ENCODE measurements at places on chromosomes 16 and 17.

- no peak for DNase-seq
These were observed 15.3 kb downstream of the SGCA start for GRCh38 chr17:50181144-50181543.

GRCh38 chr17:81509207-81509971, 3.2 kb downstream of the ACTG1 start:
- DNase-seq: peak; percentile 31

DNA sequence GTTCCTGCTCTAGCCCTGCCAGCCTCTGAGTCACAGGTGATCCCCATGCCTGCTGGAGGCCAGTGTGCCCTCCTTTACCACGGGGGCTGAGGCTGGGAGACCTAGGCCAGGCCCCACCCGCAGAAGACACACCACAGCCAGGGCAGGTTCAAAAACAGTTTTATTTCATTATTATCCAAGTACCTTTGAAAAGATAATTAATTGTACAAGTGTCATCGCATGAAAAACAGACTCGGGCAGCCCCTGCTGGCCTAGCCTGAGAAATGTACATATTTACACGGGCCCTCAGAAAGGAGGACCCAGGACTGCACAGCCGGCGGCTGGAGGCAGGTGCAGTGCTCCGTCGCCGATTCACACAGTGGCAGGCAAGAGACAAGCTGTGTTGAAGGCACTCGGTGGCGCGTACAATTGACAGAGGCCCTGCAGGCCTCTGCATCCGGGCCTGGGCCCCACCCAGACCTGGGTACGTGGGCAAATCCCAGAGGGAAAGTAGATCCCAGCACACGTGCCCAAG, 4.4 kb downstream of the PDIA2 start:
- DNase-seq: no peak

GRCh38 chr17:60153606-60154390, 4.0 kb downstream of the CA4 start:
- peak; percentile 24 for DNase-seq

DNA sequence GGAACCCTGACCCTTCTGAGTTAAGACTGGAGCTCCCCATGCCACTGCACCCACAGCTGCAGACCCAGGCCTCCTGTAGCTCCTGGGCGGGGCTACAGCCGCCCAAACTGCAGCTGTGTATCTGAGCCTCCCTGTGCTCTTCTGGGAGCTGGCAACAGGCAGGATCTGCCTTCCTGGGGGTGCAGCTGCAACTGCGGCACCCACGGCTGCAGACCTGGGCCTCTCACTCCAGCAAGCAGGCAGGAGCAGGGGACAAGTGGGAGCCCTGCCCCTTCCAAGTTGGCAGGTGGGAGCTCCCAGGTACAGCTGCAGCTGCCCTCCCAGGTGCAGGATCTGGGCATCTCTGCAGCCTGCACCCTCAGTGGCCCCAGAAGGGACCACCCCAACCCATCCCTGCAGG, 41.5 kb downstream of the SPACA3 start:
- no peak for DNase-seq

DNA sequence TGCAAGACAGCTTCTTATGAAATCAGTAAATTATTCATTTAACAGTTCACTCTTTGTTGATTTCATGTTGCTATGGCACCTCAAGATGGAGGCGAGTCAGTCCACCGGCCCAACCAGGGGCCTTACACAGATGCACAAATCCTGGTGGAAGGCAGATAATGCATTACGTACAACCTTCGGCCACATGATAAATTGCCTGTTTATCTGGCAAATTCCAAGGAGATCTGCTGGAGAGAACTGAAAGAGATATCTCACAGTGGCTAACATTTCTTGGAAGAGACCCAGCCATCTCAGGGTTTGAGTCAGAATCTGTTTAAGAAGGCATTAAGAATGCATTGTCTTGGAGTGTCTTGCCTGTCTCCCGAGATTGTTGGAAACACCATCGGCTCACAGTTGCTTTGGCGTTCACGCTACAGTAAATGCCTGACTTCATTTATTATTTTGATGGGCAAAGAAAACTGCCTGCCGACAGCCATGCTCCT, 225.6 kb downstream of the MSI2 start:
- no peak for DNase-seq

DNA sequence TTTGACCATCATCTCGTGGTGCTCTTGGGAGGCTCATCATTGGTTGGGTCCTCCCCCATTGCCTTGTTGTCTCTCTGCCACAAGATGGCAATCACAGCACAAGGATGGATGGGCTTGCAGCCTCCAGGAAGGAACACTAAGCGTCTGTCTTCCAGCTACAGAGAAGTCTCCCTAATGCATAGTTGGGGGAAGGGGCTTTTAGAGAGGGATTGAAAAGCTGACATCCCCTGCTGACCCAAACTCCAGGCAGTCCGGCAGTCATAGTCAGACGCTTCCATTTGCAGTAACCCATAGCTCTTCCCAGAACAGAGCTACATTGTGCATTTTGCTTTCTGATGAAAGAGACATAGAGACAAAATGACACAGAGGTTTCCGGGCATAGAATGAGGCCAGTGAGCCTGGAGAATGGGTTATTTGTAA, 111.4 kb downstream of the UTP18 start:
- peak; percentile 91 for DNase-seq

DNA sequence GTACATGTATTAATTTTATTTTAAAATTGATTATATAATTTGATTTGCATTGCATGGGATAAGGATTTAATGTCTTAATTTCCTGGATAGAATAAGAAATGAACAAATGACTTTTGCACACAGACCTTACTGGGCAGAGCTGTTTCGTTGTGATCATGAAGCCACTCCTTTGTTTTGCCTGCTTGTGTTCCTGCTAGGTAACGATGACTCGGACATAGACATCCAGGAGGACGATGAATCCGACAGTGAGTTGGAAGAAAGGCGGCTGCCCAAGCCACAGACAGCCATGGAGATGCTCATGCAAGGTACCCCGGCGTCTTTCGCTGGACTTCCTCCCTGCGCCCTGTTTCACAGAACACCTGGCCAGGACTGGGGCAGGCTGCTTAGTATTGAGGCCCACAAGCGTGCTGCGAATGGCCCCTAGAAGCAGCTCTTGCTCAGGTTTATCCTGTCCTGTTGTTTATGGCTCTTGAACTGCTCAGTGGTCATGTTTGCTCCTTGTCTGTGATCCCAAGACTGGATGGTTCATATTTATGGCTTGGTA, 29.6 kb downstream of the CLUAP1 start:
- no peak for DNase-seq

- DNase-seq: peak; percentile 86
These were observed 43.2 kb downstream of the RAI1 start for GRCh38 chr17:17724307-17725010.

GRCh38 chr17:72529386-72529785, 408.6 kb downstream of the SOX9 start:
- no peak for DNase-seq

DNA sequence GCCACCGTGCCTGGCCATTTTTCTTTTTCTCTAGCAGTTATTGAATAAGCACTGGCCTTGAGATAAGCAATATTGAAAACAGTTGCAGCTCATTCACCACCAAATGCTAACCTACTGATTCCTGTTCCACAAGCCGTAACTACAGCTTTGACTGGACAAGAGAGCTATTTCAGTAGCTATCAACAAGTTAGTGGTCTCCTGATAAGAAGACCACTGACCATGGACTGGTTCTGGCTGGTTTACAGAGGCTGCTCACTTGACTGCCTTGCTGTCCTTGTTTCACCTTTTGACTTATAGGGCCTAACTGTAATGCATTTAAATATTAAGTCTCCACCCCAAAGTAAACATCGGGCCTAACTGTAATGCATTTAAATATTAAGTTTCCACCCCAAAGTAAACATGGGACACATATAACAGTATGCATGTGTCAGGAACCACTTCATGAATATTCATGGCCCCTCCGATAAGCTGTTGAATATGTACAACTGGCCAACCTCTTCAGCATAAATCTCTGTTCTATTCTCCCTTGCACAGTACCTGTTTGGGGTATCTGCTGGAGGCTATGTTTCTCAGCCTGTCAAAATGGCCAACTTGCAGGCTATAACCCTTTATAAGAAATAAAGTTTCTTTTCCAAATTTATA, 94.1 kb downstream of the USP32 start:
- DNase-seq: no peak

DNA sequence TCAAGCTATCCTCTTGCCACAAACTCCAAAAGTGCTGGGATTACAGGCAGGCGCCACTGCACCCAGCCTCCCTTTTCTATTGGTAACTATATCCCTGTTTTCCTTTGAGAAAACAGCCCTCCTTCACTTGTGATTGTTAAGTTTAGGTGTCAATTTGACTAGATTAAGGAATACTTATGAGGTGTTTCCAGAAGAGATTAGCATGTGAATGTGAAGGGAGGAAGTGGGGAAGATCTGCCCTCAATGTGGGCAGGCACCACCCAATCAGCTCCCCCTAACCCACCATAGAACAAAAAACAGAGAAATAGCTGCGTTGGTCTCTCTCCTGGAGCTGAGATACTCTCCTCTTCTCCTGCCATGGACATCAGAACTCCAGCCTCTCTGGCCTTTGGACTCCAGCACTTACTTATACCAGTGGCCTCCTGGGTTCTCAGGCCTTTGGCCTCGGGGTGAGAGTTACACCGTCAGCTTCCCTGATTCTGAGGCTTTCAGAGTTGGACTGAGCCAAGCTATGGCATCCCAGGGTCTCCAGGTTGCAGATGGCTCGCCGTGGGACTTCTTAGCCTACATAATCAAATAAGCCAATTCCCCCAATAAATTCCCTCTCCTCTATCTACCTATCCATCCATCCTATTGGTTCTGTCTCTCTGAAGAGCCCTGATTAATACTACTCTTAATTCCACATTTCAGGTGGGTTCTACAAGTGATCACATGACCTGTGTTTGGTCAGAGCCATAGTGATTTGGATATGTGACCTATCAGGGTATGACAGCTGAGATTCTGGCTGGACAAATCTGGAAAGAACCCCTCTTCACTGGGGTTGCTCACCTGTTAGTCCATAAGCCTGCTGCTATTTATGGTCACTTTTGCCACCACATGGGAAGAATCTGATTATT, 12.0 kb upstream of the STAT3 start:
- peak; percentile 49 for DNase-seq

GRCh38 chr16:80210787-80211186, 330.0 kb upstream of the DYNLRB2 start:
- no peak for DNase-seq

GRCh38 chr16:61014869-61015268, 1021.4 kb downstream of the CDH8 start:
- peak; percentile 57 for DNase-seq

DNA sequence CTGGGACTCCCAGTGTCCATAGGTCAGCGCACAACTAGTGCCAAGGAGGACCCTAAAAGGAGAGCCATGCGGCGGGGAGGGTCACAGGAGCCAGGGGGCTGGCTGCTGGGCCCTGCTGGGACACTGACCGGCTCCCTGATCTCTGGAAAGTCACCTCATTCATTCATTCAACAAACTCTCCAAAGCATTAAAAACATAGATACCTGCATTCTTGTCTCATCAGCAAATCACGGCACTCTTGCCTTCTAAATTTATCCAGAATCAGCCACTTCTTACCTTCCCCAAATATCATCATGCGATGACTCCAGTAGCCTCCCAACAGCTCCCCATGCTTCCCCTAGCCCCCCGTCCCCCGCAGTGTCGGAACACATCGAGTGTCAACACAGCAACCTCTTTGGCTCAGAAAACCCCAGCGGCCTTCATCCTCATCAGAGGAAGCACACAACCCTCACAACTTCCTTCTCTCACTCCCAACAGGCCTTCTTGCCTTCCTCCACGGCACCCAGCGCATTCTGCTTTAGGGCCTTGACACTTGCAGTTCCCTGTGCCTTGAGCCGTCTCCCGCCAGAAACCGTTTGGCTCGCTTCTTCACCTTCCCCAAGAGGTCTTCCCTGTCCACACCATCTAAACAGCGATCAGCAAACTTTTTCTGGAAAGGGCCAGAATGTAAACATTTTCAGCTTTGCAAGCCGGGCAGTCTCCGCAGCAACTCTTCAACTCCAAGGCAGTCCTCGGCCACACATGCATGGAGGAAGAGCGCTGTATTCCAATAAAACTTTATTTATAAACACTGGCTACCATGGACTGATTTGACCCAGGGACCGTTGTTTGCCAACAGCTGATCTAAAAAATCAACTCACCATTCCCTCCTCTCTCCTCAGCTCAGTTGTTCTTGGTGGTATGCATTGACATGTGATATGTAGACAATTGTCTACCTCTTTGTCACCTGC, 119.5 kb upstream of the TNRC6C start:
- DNase-seq: no peak

- DNase-seq: no peak
These were observed 17.5 kb downstream of the SBK1 start for GRCh38 chr16:28309811-28310311.

GRCh38 chr17:8939496-8940334, 25.8 kb downstream of the PIK3R5 start:
- peak; percentile 42 for DNase-seq

GRCh38 chr16:85720302-85720637, 30.6 kb downstream of the C16orf74 start:
- no peak for DNase-seq

DNA sequence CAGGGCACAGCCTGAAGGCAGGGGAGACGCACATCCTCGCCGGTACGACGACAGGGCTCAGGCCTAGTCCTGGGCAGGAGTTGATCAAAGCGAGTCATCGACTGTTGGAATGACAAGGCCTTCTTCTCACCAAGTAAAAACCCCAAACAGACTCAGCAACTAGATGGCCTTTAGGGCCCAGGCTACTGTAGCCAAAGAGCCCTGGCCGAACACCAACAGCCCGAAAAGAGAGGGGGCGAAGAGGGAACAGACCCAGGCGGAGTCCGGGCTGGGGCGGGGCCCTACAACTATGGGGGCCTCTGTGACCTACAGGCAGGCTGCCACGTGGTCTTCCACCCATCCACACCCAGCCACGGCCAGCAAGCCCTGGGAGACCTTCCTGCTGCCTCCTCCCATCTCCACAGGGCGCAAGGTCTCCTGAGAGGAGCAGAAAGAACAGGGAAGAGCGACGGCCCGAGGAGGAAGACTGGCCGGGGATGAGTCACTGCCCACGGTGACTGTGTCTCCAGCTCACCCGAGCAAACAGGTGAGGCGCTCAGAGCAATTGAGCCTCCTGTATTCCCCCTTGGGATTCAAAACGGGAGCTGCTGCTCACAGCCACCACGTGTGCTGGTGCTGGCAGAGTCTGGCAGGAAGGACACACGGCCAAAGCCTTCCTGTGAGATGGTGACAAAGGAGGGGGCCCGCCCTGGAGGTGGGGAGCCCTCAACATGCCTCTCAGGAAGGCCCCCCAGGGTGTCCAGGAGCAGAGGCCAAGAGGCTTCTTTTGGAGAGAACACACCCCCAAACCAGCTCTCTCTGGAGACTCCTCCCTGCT, 17.7 kb downstream of the SLC16A3 start:
- no peak for DNase-seq

- DNase-seq: no peak
These were observed 46.0 kb downstream of the CDH11 start for GRCh38 chr16:65075877-65076276.

- peak; percentile 69 for DNase-seq
These were observed 7.1 kb upstream of the AKTIP start for GRCh38 chr16:53509906-53510703.

- DNase-seq: no peak
These were observed 24.1 kb downstream of the HMOX2 start for GRCh38 chr16:4500272-4500671.

GRCh38 chr17:21389394-21389793, 13.2 kb downstream of the KCNJ12 start:
- no peak for DNase-seq

GRCh38 chr17:1975573-1975972, 49.6 kb downstream of the RTN4RL1 start:
- no peak for DNase-seq

GRCh38 chr16:53465606-53466280, 31.5 kb downstream of the RBL2 start:
- no peak for DNase-seq
